CD8-positive, alpha-beta T cell (primary cell): ENCODE measurements at places on chromosomes 5 and 9.

DNA sequence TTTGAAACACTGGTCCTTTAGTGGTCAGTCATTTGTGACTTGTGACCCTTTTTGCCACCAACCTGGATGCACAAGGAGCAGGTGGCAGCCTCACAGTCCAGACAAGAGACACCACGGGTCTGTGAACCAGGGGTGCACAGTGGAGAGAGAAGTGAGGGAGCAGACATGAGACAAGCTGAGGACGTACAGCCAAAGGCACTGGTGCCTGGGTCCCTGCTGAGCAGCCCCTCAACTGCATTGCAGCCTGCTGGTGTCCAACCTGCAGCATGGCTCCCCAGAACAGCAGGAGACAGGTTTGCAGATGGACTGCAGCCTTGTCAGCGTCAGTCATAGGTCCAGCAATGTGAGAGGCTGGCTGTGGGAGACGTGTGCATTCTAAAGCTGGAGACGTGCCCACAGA lies 124.2 kb upstream of the FSTL4 start:
- DNase-seq, result no peak

DNA sequence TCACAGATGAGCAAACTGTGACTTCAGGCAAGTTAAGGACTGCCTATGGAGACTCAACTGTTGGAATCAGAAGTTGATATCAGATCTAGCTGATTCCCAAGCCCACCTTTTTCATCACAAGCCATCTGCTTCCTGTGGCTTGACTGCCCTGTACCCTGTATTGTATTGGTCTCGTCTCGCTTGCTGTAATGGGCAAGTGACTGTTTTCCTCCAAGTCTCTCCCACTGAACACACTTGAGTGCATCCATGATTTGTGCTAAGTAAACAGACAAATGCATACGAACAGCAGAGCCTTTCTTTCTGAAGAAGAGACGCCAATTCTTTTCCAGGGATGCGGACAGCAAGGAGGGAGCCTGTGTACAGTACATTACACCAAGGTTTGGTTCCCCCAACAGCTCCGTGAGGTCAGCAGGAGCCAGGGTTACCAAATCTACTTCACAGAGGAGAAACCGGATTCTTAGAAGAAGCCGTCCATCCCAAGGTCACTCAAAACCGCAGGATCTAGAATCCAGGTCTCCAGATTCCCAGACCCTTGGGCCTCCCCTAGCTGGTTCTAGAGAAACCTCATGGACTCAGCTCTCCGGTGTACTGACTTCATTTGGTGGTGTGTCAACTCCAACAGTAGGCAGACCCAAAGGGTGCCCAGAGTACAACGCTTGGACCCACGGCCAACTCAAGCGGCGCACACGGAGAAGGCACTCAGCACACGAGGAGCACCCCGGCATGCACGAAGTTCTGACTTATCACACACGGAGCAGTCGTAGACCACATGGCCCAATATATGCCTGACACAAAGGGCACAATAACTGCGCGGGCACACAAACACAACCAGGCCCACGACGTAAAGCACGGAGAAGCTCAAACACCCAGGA lies 1.1 kb downstream of the BAG1 start:
- DNase-seq, result no peak

DNA sequence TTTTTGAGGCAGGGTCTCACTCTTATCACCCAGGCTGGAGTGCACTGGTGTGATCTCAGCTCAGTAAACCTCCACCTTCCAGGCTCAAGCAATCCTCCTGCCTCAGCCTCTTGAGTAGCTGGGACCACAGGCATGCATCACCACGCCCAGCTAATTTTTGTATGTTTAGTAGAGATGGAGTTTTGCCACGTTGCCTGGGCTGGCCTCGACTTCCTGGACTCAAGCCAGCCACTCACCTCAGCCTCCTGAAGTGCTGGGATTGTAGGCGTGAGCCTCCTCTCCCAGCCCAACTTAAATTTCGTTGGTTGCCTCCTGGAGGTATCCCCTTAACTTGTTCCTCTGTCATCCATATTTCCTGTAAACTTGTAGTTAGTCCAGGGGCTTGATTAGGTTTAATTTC lies 47.2 kb downstream of the RAB24 start:
- DNase-seq, result no peak

GRCh38 chr9:131337131-131337848 lies 47.8 kb downstream of the PLPP7 start:
- DNase-seq, result no peak

DNA sequence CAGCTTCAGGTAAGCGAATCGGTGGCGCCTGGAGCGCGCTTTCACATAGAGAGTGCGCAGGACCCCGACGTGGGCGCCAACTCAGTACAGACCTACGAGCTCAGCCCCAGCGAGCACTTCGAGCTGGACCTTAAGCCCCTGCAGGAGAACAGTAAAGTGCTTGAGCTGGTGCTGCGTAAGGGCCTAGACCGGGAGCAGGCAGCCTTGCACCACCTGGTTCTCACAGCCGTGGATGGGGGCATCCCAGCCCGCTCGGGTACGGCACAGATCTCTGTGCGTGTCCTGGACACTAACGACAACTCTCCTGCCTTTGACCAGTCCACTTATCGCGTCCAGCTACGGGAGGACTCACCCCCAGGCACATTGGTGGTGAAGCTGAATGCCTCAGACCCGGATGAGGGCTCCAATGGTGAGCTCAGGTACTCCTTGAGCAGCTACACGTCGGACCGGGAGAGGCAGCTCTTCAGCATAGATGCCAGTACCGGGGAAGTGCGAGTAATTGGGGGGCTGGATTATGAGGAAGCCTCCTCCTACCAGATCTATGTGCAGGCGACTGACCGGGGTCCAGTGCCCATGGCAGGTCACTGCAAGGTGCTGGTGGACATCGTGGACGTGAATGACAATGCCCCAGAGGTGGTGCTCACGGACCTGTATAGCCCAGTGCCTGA lies 1.1 kb downstream of the PCDHAC2 start:
- no peak for DNase-seq

- no peak for DNase-seq
Measured at GRCh38 chr5:161400583-161400982, 145.9 kb downstream of the GABRB2 start.

DNA sequence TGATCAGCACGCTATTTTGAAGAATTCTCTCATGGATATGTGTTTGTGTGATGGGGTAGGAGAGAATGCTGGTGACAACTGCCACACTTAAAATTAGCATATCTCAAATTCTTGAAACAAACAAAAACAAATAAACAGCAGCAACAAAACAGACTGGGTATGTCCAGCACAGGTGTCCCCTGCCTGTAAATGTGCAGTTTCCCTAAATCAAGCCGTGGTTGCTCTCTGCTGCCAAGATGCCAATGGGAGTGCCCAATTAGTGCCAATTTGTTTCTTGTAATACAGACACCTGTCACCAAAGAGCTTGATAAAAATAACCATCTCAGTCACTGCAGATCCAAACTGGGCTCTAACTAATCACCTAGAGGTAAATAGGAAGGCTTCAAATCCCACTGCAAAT lies 144.2 kb upstream of the SMARCA2 start:
- no peak for DNase-seq

- no peak for DNase-seq
Measured at GRCh38 chr5:38806775-38807258, 39.0 kb upstream of the OSMR start.

- no peak for DNase-seq
Measured at GRCh38 chr5:95486191-95486590, 68.6 kb downstream of the SKIC3 start.

DNA sequence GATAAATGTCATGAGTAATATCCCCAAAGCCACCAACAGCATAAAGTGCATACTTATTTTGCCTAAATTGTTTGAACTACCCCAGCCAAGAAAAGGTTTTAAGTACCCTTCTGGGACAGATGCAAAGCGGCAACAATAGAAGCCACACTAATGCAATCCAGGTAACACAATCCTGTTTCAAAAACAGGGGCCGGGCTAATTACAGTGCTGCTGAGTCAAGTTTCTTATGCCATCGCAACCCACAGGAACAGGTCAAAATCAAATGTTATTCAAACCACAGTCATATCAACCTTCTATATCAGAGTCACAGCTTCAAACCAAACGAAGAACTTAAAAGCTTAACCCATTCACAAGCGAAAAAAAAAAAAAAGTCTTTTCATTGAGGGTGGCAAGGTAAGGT lies 28.3 kb downstream of the EBF1 start:
- DNase-seq, result no peak

DNA sequence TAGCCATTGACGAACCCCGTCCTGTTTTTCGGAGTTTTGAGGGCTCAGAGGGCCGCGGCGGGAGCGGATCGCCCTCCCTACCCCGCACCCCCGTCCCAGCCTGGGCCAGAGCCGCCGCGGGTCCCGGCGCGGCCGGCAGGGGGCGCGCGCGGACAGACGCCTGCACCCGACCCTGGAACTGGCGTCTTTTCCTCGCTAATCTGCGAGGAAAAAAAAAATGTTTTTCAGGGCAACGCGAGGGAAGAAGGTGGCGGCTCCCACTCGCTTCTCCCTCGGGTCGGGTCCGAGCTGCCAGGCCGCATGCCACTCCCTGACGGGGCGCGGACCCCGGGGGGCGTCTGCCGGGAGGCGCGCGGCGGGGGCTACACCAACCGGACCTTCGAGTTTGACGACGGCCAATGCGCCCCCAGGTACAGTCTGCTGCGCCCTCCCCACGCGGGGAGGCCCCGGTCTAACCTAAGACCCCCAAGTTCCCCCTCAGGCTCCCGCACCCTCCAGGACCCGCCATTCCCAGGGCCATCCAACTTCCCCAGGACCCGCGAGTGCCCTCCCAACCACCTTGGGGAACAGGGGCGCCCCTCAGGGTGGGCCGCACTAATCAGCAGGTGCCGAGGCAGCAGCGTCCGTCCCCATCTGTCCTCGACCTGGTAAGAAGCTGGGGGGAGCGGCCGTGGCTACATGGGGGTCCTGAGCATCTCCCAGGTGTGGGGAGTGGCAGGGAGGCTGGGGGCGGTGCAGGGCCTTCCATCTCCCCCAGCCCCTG lies at the start of gene KCNT1:
KCNT1 (plus strand) TSS at position 227 of the 763 bp plus-strand sequence; CDS start at position 301, 74 bp downstream.
- DNase-seq, result peak; percentile 65

- no peak for DNase-seq
Measured at GRCh38 chr5:673831-674629, 19.1 kb downstream of the TPPP start.

DNA sequence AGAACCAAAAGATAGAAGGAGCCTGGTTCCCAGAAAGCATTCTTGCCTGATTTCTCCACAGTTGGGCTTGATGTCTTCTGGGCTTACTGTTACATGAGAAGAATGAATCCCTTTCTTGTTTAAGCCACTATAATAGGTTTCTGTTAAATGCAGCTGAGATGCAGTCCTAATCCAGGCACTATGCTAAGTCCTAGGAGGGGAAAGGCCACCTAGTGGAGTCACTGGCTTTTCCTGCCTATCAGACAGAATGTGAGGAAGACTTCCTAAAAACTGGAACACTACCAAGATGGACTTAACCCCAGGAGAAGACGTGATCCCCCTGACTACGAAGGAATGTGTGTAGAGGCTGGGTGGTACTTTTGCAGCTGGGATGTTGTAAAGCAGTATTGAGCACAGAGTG lies 34.3 kb upstream of the FSD1L start:
- no peak for DNase-seq
